ENCODE measurements at places on chromosomes 2 and 18.

GRCh38 chr18:839224-840022 is 27.4 kb upstream of the YES1 start:
- DNase-seq, result peak; percentile 82

- no peak for DNase-seq
Measured at GRCh38 chr2:33320573-33320972, 155.9 kb upstream of the RASGRP3 start.

- DNase-seq, result no peak
Measured at GRCh38 chr2:133124446-133124845, 443.8 kb downstream of the NCKAP5 start.

GRCh38 chr2:30110773-30111172 is 36.0 kb upstream of the YPEL5 start:
- DNase-seq, result no peak

GRCh38 chr2:31333046-31333445 is 81.5 kb downstream of the XDH start:
- no peak for DNase-seq

GRCh38 chr2:45684756-45685155 is 33.3 kb downstream of the PRKCE start:
- DNase-seq, result no peak

DNA sequence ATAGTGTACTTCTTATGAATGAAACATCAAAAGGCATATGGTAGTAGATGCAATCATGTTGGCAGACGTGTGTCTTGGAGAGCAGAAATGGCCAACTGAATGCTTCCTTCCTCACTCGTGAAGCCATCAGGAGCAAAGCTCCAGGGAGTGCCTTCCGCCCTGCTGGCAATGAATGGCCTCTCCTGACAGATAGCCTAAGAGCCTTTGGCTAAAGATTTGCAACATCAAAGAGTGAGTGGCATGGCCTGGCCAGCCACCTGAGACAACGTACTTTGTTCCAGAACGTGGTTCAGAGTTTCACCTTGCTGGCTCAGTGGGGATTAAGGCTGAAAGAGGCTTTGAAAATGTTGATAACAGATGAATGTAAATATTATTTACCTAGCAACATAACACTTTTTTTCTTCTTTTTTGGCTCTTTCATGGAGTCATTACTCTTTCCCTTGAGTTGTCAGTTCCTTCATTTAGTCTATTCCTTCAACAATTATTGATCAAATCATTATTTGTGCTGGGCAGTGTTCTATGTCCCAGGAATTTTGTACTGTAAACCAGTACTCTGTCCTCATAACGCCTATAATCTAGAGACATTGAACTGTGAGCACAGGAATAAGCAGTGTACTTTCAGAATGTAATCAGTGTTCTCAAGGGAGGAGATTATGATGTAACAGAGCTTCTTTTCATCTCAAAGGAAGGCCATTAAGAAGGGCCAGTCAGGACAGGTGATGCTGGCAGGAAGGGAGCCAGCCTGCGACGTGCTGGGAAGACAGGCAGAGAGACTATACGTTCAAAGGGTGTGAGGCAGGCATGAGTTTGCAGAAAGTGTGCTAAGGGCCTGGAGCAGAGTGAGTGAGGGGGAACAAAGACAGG is 59.4 kb upstream of the SH3RF3 start:
- DNase-seq, result no peak

DNA sequence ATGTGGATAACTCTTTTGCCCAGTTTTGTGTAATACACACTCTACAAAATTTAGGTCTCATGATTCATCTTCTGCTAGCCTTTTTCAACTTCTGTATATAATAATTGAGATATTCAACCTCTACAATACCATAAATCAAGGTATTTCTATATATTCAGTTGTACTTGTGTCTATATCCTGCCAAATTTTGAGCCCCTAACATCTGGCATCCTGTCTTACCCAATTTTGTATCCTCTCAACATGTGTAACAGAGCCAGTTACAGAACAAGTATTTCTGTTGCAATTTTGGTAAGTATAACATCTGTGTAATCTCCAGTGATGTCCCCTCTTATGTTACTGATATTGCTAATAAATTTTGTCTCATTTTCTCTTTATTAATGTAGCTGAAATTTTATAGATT is 145.8 kb downstream of the TRIB2 start:
- no peak for DNase-seq

GRCh38 chr2:239870276-239870675 is 154.9 kb downstream of the NDUFA10 start:
- DNase-seq, result no peak

GRCh38 chr2:234606896-234607295 is 110.0 kb upstream of the ARL4C start:
- DNase-seq, result no peak

DNA sequence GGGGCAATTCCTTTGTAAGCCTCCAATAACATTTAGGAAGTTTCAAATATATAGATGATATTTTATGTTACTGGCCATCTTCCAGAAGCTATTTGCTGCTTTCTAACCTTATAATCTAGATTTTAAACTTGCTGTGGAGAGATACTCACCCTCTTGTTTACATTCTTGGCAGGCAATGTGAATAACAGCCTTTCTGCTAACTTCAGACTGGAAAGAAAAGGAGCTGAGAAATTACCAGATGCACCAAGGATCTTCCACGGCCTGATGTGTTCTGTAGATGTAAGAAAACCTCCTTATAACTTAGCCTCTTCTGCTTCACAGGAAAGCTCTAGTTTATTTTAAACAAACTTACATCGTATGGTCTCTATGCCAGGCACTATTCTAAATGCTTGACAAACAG is 16.7 kb downstream of the REG1B start:
- no peak for DNase-seq

- no peak for DNase-seq
Measured at GRCh38 chr18:67478249-67478648, 38.3 kb downstream of the DSEL start.

- no peak for DNase-seq
Measured at GRCh38 chr2:176172895-176173566, 15.4 kb upstream of the HOXD1 start.

DNA sequence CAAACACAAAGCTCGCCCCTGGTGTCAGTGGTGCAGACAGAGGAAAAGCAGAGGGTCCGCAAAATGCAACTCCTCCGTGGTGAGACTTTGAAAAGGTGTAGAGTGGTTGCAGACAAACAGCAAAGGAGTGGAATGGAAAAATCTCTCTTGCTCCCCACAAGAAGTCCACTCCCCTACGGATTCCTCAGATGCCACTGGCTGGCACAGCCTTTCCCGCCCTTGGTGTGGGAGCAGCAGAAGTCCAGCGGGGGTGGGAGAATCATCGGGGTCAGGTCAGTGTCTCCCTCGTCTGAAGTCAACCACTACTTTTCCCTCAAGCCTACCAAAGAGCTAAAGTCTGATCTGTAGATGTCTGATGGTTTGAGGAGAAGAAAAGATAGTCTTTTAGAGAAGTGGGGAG is 22.3 kb upstream of the B3GNT7 start:
- no peak for DNase-seq

GRCh38 chr2:102783506-102784183 is 21.8 kb downstream of the TMEM182 start:
- no peak for DNase-seq

- no peak for DNase-seq
Measured at GRCh38 chr2:14535156-14535555, 97.4 kb upstream of the LRATD1 start.

- no peak for DNase-seq
Measured at GRCh38 chr2:125398738-125399524, 1257.0 kb upstream of the GYPC start.

DNA sequence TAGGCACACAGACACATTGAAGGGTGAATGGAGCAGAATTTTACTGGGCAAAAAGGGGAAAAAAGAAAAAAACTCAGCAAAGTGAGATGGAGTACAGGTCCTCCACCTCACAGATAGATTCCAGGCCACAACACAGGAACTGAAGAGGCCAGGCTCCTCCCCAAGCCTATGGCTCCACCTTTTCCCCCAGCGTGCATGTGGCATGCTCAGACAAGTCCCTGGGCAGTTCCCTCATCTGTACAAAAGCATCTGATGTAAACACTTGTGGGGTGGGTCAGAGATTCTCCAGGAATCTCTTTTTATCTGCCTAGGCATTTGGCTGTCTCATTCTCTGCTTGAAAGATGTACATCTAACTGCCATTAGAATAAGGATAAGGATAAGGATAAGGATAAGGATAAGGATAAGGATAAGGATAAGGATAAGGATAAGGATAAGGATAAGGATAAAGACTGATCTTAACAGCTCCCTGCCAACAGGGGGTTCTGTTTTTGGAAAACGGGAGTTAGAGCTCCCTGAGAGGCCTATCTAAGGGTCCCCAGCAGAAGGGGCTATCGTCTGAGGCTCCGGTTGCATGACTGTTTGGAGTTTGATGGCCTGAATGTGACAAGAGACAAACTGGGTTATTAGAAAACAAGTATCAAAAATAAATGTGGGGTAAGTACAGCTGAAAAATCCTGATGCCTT is 17.2 kb upstream of the ASXL3 start:
- DNase-seq, result no peak

- DNase-seq, result no peak
Measured at GRCh38 chr2:52668724-52669123, 1098.9 kb upstream of the CHAC2 start.

- no peak for DNase-seq
Measured at GRCh38 chr18:3319894-3320454, 58.0 kb downstream of the MYL12B start.

GRCh38 chr2:91748902-91749301 is 3057.4 kb downstream of the RPIA start:
- DNase-seq, result no peak

Data from effector CD8-positive, alpha-beta T cell (primary cell).